ENCODE measurements at places on chromosomes 16 and 17.

GRCh38 chr16:85296859-85297660 lies 184.8 kb upstream of the CIBAR2 start:
- no peak for DNase-seq

GRCh38 chr16:50276801-50277555 lies 10.6 kb downstream of the ADCY7 start:
- no peak for DNase-seq

DNA sequence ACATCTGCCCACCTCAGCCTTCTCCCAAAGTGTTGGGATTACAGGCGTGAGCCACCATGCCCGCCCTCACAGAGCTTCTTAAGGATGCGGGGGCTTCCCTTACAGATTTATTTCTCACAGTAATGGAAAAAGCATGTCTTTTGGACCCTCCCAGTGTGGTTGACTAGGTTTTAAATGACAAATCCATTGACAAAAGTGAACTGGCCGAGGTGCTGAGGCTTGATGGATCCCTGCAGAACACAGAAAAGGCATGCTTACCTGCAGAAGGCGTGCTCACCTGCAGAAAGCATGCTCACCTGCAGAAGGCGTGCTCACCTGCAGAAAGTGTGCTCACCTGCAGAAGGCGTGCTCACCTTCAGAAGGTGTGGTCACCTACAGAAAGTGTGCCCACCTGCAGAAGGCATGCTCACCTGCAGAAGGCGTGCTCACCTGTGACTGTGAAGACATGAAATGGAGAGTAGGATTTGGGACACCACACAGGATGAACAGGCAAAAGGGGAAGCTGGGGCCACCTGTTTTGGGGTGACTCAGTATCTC lies 15.1 kb upstream of the BBS2 start:
- no peak for DNase-seq

- DNase-seq, result no peak
Observed at GRCh38 chr16:73151225-73151624, 103.3 kb upstream of the ZFHX3 start.

DNA sequence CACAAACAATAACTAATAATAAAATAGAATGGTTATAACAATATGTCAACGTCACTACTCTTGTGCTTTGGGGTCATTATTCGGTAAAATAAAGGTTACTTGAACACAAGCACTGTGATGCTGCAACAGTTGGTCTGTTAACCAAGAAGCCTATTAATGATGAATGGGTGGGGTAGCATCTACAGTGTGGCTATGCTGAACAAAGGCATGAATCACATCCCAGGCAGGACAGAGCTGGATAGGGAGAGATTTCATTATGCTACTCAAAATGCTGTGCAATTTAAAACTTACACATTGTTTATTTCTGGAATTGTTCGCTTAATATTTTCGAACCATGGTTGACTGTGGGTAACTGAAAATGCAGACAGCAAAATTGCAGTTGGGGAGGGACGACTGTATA lies 9.1 kb upstream of the HS3ST2 start:
- no peak for DNase-seq

DNA sequence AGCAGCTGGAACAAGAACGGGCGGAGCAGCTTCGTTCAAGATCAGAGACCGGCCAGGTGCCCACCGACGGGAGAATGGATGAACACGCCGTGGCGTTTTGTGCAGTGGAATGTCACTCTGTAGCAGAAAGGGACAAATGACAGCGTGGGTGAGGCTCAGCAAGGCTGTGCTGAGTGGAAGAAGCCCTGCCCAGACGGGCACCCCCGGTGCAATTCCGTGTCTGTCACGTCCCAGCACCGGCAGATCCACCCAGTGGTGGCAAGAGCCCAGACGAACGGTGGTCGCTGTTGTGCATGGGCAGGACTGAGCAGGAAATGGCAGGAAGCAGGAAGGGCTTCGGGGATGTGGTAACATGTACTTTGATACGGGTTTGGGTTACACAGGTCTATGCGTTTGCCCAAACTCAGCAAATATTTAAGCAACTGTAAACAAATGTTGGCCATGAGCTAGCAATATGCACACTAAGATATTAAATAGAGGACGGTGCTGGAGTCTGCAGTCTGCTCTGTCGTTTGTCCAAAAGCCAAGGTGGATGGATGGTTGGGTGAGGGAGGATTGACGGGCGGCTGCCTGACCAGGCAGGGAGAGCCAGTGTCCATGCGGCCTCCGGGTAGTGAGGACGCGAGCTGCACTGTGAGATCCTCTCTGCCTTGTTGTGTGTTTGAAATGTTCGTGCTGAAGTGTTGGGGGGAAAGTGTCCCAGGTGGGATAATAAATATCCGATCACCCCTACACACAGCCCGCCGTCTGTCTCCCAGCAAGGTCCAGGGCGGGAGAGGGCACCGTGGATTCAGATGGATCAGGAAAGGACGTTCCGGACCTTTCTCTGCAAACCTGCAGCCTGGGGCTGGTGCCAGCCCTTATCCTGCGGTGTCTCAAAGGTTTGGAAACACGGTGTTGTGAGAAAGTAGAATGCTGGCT lies 48.4 kb downstream of the COX4I1 start:
- no peak for DNase-seq

DNA sequence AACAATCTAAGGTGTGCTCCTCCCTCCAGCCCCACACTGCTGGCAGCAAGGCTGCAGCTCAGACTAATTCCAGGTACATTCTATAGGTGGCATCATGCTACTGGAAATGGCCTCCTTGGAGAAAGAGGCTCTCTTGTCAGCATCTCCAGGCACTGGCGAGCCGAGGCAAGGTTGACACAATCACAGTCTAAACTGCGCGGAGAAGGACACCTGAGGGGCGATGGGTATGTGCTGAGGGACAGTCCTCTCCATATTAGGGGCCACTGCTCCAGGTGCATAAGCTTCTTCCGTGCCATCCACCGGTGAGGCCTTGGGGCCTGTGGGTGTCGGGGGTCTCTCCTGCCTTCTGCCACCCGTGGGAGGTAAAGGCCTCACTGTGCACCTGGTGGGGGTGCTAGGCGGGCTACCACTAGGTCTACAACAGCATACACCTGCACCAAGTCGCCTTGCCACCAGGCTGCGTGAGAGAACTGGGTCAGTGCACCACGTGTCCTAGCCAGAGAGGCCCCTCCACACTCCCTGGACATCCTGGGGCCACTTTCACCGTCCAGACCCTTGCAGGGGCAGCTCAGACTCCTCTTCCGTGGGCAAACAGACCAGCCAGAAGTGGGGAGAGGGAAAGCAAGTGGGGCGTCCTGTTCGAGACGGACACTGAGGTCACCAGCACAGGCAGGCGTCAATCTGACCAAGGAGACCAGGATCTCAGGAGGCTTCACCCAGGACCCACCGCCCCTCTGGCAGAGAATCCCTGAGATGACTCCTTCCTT lies 12.1 kb upstream of the CBX8 start:
- no peak for DNase-seq

DNA sequence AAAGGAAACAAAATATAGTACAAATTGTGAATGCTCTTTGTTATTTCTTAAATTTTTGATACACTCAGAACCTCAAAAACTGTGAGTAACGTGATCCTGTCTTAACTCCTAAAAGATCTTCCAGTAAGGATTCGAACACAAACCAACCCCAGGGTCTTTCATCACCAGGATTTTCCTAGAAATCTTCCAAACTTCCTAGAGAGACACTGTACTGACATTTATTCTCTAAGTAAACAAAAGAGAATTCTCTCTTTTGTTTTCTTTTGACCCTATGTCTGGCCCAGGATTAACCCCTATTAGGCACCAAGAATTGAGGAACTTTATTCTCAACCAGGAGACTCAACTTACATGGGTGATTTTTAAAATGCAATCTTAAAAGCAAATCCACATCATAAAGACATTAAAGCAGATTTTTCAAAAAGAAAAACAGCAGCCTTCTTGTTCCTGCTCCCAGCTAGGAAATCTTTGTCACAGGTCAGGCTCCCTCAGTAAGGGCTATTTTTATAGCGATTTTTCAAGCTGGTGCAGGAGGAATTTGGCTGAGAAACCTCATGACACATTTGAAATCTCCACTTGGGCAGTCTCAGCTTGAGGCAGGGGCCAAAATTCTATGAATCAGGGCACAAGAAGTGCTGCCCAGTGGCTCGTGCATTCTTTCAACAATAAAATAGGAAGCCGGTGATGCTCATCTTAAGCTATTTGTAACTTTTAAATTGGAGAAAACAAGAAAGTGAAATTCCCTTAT lies 6.2 kb upstream of the SMG1 start:
- DNase-seq, result peak; percentile 38

DNA sequence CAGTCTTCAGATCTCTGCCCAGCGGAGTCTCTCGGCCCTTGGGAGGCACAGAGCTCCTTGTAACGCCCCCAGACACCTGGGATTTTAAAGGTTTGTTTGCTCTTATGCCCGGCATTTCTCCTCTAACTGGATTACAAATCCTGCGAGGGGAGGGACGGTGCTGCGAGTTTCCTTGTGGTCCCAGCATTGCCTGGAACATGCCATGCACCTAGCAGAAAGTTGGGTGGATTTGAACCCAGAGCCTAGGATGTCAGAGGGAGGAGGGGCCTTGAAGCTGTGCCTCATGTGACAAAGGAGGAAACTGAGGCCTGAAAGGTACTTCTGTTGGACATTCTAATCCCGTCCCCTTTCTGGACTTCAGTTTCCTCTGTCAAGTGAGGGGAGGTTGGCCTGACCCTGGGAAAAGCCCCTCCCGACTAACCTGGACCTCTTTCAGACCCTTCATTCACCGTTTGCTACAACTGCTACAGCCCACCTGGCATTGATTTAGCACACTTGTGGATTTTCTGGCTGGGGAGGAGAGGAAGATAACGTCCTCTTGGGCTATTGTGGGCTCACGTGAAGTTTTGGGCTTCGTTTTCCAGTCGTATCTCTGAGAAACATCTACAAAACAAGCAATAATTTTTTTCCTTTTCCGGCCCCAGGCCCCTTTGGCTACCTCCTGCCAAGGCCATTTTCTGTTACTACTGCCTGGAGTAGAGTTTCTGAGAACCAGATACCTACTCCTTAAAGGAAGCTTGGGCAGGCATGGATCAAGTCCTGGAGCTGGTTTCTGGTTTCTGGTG lies 30.9 kb downstream of the MRC2 start:
- no peak for DNase-seq

DNA sequence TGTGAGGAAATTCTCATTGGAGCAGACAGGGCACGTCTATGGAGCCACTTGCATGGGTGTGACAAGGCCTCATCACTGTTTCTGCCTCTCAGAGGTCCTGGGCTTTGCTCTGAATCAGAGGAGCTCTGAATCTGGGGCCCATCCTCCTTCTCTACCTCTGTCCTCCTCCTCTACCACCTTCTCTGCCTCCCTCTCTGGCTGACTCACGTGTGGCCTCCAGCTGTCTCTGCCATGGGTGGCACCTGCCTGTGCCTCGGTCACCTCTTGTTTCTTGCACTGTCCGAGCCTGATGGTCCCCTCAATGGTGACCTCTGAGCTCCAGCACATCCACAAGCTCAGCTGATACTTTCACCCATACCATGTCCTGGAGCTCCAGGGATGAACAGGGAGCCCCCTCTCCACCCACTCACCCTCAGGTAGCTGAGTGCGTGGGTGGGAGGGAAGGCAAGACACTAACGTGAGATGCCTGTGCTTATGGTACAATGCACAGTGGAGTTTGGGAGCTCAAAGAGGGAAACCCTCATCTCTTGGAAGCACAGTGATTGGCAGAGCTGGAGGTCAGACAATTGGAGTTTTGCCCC lies 116.4 kb upstream of the CRHR1 start:
- no peak for DNase-seq

DNA sequence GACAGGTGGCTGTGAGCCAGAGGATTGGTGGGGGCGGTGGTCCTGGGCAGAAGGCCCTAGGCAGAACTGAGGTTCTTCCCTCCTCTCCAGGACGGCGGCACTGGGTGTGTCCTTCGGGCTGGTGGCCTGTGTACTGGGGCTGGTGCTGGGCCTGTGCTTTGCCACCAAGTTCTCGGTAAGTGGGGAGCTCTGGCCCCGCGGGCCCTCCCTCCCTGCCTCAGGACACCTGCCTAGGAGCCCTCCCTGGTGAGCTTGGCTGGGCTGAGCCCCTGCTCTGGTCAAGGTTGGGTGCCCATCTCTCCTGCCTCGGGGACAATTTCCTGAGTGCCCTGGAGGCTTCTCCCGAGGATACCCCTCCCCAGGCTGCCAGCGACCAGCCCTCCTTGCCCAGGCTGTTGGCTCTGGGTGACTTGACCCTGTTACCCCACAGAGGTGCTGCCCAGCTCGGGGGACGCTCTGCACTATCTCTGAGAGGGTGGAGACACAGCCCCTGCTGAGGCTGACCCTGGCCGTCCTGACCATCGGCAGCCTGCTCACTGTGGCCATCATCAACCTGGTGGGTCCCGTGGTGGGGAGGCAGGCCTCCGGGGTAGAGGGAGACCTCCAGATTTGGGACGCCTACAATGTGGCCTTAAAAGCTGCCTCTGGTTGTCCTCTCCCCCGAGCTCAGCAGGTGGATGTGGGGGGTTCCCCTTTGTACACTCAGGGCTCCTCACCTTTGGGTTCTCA lies 42.0 kb downstream of the ADCY7 start:
- DNase-seq, result no peak

GRCh38 chr16:89308391-89309333 lies 91.2 kb downstream of the ZNF778 start:
- DNase-seq, result no peak

DNA sequence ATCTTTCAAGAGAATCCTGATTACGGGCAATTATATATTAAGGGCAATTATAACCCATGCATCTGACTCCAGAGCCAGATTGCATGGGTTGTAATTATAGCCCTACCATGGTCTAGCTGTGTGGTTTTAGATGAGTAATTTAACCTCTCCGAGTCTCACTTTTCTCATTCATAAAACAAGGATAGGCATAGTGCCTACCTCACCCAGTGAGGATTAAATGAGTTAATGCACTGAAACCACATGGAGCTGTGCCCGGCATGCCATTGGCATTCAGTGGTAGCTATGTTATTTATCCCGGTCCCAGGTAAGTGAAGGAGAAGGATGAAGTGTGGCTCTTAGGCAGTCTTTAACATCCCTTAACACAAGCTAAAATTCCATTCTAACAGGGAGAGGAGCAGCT lies 6.3 kb downstream of the SNX20 start:
- no peak for DNase-seq

GRCh38 chr17:39777534-39778365 lies 40.0 kb downstream of the GRB7 start:
- DNase-seq, result no peak

GRCh38 chr17:36089339-36089865 lies 541 bp downstream of the CCL3 start:
- DNase-seq, result no peak

- no peak for DNase-seq
Observed at GRCh38 chr17:70202840-70203239, 33.5 kb downstream of the KCNJ2 start.

All from astrocyte of the spinal cord (primary cell).